ENCODE measurements at places on chromosomes 3 and 15.

DNA sequence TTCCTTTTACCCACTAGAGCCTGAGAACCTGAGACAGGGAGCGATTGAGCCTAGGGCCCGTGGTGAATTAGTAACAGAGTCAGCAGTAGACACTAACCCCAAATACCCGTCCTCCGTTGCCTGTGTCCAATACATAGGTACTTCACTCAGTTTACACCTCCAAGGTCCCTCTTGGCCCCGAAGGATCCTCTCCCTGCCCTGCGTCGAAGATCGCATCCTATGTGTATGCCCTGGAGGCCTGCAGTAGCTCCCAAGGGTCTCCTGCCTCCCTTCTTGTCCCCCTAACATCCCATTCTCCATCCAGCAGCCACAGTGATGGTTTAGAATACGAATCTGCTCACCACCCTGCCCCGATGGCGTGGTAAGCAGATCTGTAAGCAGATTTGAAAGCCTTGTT is 67.0 kb downstream of the ISG20 start:
- DNase-seq: no peak

- DNase-seq: no peak
Observed at GRCh38 chr3:10774825-10775224, 41.2 kb upstream of the SLC6A11 start.

- no peak for DNase-seq
Observed at GRCh38 chr3:111081008-111081545, 9.5 kb downstream of the NECTIN3 start.

DNA sequence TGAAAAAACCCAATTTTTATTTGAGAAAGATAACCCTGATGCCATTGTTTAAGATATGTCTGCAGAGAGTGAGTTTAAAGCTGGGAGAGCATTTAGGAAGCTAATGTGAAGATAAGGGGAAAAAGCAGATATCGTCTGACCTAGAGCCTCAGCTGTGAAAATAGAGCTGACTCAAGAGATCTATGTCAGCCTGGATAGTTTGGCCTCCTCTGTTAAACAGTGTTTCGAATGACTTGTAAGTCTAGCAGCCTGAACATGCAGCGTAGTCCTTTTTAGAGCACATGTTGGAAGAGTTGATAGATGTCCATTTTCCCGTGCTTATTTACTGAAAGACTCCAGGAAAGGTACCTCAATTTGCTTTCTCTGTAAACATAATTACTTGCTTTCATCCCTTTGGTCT is 48.1 kb downstream of the ALCAM start:
- DNase-seq: no peak

- DNase-seq: peak; percentile 65
Observed at GRCh38 chr15:74549816-74550215, 8.8 kb downstream of the ARID3B start.

DNA sequence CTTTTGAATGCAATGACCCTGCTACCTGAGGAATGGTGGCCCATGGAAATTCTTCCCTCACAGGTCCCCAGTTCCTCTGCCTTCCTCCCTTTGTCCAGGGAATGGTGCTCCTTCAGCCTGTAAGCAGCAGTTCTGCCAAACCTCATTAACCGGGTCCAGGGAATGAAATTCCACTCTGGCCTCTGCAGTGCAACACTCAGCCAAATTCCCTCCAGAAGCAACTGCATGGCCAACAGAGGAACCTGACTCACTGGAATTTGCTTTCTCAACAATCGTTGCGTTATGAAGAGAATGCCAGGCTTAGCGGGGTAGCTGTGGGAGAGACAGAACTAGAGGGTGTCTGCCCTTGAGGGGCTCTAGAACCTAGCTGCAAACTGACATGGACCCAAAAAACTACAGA is 449.4 kb upstream of the PROK2 start:
- DNase-seq: no peak

DNA sequence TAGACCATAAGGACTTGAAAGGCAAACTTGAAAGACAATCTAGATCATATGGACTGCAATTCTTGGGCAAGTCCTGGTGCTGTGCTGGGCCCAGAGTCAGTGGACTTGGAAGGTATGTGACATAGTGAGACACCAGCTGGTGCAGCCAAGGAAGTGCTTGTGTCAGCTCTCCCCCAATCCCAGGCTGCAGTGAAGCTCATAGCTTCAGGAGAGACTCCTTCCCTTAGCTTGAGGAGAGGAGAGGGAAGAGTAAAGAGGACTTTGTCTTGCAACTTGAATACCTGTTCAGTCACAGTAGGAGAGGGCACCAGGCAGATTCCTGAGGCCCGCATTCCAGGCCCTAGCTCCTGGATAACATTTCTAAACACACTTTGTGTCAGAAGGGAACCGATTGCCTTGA is 127.4 kb upstream of the ZPLD1 start:
- DNase-seq: no peak
